ENCODE measurements at places on chromosomes 4 and X.

GRCh38 chr4:8676676-8677075, 84.1 kb downstream of the CPZ start:
- no peak for DNase-seq

DNA sequence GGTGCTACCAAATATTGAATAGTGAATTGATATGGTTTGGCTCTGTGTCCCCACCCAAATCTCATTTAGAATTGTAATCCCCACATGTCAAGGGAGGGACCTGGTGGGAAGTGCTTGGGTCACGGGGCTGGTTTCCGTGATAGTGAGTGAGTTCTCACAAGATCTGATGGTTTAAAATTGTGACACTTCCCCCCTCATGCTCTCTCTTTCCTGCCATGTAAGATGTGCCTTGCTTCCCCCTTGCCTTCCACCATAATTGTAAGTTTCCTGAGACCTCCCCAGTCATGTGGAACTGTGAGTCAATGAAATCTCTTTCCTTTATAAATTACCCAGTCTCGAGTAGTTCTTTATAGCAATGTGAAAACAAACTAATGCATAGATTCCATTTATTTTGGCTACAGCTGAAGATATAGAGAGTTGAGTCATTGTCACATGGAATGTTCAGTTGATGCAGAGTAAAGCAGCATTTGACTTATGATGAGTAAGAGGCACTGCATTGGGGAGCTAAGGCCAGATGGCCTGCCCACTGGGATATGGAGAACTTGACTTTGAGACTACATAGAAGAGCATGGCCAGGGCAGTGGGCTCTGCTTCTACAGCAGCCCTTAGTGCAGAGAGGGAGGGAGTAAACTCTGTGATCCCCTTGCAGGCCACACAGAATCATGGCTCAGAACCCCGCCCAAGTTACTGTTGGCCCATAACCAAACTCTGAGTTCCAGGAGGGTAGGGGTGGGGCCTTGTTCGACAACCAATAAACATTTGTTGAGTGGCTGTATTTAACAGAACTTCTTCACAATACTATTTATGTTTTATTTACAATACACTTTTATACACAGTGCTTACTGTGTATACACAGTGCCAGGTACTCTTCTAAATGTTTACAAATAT, 34.2 kb downstream of the RAI2 start:
- DNase-seq = no peak

GRCh38 chr4:38681281-38681991, 17.4 kb downstream of the KLF3 start:
- DNase-seq = no peak

DNA sequence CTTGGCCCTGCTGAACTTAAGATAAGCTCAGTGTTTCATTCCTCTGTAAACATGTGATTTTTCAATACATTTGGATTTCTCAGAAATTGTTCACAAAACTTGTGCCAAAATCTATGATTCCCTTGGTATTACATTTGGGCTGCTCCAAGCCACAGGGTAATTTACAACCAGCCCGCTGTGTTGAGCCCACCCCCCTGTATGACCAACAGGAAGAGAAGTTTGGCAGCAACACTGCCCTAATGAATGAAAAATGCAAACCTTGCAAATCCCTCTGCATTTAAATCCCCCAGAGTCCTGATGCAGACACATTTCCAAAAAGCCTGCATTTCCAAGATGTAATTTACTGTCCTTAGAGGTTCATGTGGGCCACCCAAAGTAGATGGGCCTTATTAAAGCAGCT, 34.1 kb upstream of the GAB1 start:
- DNase-seq = no peak

GRCh38 chr4:60314416-60314815, 885.7 kb upstream of the ADGRL3 start:
- no peak for DNase-seq

GRCh38 chr4:65668201-65669089, 1.8 kb downstream of the EPHA5 start:
- no peak for DNase-seq

- DNase-seq = no peak
Measured at GRCh38 chrX:83419030-83419792, 88.9 kb upstream of the POU3F4 start.

- DNase-seq = no peak
Measured at GRCh38 chr4:69467797-69468196, 27.9 kb downstream of the UGT2B4 start.

GRCh38 chr4:67393699-67394281, 151.5 kb downstream of the CENPC start:
- peak; percentile 82 for DNase-seq
